ENCODE measurements at places on chromosomes 13 and 19.
A peak's percentile ranks its signal among the peaks of the same experiment; 100 is the strongest.

DNA sequence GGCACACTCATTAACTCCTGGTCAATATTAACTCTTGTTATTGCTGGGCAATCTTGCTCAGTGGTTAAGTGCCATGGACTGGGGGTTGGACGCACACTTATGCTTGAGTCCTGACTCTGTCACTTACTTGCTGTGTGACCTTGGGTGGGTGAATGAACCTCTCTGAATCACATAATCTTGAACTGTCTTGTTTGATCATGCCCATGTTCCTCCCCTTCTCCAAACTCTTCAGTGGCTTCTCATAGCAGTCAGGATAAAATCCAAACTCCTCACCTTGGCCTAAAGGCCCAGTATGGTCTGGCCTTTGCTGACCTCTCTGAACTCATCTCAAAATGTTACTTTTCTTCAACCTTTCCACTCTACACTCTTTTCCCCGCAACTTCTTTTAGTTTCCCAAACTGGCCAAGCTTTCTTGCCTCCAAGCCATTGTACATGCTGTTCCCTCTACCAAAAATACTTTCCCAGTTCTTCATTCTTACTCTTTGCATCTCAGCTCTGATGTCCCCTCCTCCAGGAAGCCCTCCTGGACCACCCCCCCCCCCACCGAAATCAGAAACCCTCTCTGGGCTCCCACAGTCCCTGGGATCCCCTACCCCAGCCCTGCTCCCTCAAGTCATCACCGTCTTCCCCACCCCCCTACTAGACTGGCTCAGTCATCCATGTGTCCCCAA, 2.4 kb downstream of the MYPOP start:
- no peak for ATAC-seq

DNA sequence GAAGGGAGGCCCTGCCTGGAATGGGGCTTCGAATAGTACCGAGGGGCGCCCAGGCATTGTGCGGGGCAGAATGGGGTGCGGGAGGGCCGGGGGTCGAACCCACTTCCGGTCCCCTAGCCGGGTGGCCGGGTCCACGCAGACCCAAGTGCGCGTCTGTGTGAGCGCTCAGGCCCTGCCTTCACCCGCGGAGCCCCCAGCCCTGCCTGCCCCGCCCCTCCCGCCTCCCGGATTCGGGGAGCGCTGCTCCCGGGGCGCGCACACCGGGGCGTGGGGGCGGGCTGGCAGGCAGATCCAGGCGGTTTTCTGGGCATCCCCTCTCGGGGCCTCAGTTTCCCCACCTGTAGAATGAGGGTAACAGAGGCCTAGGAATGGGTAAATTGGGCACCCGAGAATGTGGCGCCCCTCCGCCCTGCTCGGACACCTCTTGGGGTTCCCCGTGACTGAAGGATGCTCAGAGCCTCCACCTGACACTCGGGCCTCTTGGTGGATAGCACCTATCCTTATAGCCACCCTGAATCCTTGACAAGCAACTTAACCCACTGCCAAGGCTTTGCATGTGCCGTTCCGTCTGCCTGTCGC, 682 bp downstream of the PIK3R2 start:
- ATAC-seq, result no peak

GRCh38 chr19:28607066-28607583, 605.8 kb downstream of the UQCRFS1 start:
- no peak for ATAC-seq

DNA sequence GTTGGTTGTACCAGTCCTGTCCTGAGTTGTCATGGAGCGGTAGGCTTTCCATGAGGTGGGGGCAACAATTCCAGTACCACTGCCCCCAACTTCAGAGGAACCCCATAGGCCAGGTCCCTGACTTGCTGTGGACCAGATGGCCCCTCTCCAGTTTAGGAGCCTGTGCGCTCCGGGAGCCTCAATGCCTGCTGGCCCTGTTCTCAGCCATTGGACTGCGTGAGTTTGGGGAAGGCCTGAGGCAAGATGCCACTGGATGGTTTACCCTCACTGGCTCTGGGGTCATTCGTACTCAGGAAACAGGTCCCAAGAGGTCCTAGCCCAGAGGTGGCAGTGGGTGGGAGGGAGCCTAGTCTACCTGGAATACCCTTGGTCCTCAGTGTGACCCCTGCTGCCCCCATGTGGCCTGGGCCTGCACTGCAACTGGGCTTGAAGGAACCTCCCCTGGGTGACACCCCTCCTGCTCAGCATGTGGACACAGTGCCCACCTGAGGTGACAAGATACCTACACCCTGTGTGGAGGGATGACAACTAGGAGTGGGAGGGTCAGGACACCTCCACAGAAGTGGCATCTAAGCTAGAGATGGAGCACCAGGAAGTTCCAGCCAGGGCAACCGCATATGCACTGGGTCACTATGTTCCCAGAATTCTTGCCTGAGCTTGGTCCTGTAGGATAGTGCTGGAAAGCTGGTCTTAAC, 6.0 kb upstream of the PRR19 start:
- peak; percentile 80 for ATAC-seq

- ATAC-seq, result no peak
Measured at GRCh38 chr19:14218620-14219330, 12.8 kb upstream of the ADGRL1 start.

DNA sequence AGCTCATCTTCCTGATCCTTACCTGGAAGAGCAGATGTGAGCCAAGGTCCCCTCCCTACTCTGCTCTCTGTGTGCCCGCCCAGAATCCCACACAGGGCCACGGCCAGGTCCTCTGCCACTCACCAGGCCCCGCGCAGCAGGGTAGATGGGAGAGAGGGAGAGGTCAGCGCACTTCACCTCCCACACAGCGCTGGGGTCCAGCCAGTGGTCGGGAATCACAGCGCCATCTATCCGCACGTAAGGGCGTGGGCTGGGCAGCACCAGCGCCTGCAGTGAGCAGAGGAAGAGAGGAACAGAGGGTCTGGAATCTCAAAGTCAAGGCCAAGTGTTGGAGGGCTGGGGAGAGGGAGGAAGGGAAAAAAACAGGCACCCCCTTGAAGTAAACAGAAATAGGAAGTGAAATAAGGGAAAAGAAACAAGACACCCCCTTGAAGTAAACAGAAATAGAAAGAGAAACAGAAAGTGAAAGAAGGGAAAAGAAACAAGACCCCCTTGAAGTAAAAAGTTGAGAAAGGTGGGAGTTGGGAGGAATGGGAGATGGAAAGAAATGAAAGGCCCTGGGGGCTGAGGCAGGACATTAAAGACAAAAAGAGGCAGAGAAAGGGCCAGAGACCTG, 7.0 kb upstream of the PLA2G4C start:
- no peak for ATAC-seq

DNA sequence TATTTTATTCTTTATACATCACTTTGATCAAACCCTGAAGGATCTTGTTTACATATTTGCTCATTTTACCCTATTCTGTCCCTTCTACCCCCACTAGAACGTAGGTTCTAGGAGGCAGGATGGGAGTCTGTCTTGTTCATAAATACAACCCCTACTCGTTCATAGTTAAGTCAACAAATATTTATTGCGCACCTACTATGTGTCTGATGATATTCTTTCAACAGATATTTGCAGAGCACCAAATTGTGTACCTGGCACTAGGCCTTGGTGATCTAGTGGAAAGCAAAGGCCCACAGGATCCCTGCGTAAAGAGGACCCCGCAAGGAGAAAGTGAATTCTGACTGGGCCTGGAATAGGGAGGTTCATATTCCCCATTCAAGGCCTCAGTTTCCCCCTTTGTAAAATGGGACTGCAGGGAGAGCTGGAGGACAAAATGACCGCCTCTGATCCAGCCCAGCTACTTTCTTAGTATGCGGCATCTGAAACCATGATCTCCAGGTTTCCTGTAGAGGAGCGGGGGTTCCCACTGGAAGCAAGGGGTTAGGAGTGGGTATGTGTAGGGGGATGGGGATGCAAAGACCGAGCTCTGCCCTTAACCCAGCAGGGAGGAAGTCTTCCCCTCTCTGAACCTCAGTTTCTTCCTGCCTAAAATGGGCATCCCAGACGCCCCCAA, 534 bp upstream of the GEMIN7 start:
- no peak for ATAC-seq

DNA sequence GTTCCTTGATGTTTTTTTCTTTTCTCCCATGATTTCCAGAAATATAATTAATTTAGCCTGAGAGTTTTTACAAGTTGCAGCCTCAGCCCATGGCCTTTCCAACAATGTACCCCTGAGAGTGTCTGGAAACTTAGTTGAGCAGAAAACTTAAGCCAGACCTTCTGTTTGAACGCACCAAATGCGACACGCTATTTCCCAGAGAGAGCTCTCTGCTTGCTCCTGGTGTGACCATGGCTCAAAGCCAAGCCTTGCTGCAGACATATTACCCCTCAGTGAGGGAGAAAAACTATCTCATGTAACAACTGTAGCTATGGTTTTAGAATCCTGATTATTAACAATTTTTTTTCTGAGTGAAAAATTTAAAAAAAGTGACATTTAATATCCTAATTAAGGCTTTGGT, 1204.5 kb upstream of the SLC10A2 start:
- ATAC-seq, result no peak

DNA sequence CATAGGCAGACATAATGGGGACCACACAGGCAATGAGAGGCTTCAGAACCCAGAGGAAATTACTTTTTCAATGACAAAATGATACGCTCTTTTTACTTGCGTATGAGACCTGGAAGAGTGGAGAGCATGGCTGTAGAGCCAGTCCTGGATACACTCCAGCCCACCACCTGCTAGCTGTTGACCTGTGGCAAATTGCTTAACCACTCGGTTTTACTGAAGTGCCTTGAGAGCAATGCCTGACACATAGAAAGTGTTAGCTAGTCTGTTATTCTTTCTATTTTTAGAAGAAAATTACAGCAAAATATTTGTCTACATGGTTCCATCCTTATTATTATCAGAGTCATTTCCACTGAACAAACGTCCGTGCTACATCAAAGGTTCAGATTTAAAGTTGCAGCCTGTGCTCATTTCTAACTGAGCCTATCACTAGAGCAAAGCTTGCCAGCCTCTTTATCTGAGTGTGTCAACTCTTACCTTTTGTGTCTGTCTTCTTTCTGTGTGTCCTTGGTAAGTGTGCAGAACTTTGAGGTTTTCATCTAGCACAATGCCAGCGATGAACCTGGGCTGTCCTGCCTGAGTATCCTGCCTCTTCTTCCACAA, 9.6 kb upstream of the GPR183 start:
- ATAC-seq, result no peak

DNA sequence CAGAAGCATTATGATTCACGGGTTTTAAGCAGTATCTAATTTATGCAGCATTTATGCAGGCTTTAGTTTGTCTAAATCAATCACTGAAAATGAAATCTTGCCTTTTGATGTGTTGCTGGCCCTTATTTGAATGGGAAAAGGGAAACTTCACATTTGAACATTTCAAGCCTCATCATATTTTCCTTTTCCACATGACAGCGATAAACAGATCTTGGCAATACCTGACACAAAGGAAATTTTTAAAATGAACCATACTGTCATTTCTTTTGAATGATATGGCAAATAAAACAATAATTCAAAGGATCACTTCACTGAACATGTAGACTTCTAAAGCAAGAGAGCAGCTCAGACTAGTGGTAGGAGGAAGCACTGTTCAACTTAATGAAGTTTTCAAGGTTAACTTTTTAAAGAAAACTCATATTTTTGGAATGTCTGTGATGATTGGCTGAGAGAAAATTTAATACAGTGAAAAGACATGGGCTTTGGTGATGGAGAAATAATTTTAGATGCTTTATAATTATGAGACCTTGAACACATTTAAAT, 198.1 kb downstream of the OXGR1 start:
- no peak for ATAC-seq

GRCh38 chr13:33910255-33910654, 92.3 kb downstream of the RFC3 start:
- no peak for ATAC-seq

Data from stimulated activated memory B cell treated with anti-CD40 and anti-IgM and Interleukin-4, amounts not matched to agents 10 μg/mL and 1 μg/mL and 100 μg/mL, for 72 hours (primary cell).